ENCODE measurements at places on chromosomes 13 and 19.
A peak's percentile ranks its signal among the peaks of the same experiment; 100 is the strongest.

DNA sequence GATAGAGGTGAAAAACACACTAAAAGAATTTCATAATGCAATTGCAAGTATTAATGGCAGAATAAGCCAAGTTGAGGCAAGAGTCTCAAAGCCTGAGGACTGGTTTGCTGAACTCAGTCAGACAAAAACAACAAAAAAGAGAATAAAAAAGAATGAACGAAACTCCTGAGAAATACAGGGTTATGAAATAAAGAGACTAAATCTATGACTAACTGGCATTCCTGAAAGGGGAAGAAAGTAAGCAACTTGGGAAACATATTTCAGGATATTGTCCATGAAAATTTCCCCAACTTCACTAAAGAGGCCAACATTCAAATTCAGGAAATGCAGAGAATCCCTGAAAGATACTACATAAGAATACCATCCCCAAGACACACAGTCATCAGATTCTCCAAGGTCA lies 47.8 kb downstream of the UBL3 start:
- DNase-seq = no peak

DNA sequence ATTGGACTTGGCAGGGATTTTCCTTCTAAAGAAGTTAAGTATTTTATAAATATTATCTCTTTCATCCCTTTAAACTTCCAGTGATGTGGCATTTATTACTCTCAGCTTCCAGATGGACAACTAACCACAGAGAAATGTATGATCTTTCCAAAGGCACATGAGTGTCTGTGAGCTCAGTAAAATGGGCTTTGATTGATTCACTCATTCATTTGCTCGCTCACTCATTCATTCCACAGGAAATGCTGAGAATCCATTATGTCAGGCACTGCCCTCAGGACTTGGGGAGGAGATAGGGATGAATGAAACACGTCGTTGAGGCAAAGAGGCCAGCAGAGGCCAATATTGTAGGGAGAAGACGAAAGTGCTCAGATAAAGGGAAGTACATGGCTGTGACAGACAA lies 359.3 kb downstream of the EFNB2 start:
- no peak for DNase-seq

- DNase-seq = peak; percentile 15
These were observed 7.3 kb upstream of the C13orf46 start for GRCh38 chr13:113981194-113981605.

GRCh38 chr19:21709464-21709863 lies 57.9 kb downstream of the ZNF100 start:
- no peak for DNase-seq

DNA sequence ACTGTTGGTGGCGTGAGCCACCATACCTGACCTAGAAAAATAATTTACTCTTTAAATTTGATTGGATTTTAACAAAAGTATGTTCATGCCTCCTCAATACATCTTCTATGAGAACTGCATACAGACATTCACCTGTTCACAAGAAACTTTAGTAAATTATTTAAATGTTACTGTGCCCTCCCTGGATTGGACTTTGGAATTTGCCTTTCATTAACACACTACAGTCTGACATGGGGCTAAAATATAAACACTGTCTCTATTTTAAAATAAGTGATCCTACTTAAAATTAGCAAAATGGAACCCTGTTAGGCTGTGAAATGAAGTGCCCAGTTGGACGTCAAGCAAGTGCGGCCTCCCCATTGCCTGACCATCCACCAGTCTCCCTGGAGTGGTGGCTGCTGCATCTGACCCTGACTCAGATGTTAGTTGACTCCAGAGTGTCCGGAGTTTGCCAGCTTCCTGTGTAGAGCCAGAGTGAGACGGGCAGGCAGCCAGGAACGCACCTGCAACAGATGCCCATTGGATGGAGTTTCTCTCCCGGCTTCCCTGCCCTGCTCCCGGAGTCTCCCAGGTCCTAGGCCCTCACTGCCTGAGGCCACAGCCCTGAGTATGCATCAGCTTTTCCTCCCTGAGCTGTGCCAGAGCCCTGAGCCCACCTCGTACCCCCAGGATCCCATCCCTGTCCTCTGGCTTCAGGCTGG lies 45.9 kb upstream of the ATP11A start:
- DNase-seq = no peak

- DNase-seq = no peak
These were observed 160.0 kb downstream of the RBM26 start for GRCh38 chr13:79245937-79246577.

DNA sequence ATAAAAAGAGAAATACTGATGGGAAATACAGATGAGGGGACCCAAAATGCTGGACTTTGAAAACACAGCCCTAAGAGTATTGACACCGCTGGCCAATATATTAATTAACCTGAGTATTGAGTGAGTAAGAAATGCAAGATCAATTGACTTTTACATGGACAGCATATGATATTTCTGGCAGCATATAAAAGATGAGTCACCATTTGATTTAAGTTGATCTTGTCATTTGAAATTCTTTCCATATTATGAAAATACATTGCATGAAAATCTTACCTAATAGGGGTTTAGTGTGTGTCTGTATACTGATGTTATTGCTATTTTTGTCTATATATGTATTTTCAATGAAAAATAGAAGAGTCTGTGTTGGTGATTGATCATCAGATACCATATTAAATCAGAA lies 619.6 kb downstream of the KCTD12 start:
- no peak for DNase-seq

- peak; percentile 89 for DNase-seq
These were observed at the start of gene MYDGF for GRCh38 chr19:4669723-4670480. TSS of gene MYDGF (minus strand) at chr19:4670342. CDS start at chr19:4670334, 8 bp downstream.
